ENCODE measurements at places on chromosomes 16 and 17. TPM values are rescaled to one million over a fixed set of nuclear protein-coding genes. Genes with fewer than 3 reads are reported as not detected.

The MT1G gene
- 35.8 TPM for total RNA-seq

The KIF2B gene
- total RNA-seq: not detected

GRCh38 chr16:84373907-84374489 is 5.7 kb downstream of the ATP2C2 start:
- peak; percentile 12 for DNase-seq

DNA sequence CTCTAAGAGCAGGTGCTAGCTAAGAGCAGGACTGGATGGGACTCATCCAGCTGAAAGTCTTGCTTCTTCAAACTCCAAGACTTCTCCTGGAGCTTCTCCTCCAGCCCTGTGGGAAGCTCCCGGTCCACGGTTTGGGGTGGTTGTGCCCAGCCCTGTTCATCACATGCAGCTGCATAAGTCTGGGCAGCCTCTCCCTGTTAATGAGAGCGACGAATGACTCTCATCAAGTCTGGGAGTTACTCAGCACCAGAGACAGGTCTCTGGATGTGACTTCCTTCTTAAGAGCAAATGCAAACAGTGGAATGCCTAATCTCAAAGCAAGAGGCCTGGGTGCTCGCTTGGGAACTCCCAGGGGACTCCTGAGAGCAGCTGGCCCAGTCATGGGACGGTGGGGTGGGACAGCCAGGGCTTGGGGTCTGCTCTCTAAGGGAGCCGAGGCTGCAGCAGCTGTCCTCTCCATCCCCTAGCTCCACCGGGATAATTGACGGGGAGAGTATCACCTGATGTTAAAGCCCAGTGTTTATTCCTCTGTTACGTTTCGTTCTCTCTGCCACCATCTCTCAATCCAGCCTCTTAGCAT is 35.3 kb upstream of the CRHR1 start:
- DNase-seq: no peak

The KRTAP4-1 gene
- not detected for total RNA-seq

- DNase-seq: no peak
These were observed 20.0 kb downstream of the MAP3K14 start for GRCh38 chr17:45296833-45297124.

DNA sequence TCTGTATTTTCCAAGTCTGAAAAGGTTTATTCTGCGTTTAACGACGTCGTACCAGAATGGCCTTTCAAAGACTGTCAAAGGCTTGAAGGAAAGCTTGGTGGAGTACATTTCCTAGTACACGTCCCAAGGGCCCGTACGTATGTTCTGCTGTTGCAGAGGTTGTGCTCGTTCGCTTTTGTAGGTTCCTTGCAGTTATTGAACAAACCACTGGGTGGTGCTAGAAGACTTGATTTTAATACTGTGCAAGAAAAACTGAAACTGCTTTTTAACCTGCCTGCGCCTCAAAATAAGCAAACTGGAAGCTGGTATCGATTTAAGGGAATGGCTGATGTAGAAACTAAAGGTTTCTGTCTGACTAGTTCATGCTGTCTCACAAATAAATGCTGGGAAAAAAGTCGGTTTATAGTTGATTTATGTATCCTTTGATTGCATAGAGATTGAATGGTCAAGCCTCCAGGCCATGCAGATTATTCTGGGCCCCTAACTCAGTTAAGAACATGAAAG is 54.6 kb downstream of the USP10 start:
- DNase-seq: peak; percentile 61

GRCh38 chr17:59505610-59506276 is 59.7 kb upstream of the DHX40 start:
- no peak for DNase-seq

DNA sequence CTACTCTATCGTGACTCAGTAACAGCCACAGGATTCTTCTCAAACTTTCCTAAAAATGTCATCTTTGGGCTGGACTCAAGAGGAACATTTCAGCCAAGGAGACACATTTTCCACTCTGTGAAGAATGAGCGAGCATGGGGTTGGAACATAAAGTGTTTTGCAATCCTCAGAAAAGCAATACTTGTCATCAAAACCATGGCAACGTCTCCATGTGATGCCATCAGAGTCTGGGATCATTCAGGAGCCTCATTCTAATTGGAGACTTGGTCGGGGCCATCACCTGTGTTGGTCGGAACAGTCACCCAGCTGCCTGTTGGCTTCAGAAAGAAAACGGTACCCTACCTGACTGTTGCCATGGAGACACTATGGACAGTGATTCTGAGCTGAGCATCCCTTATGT is 25.5 kb downstream of the MYOCD start:
- DNase-seq: no peak

DNA sequence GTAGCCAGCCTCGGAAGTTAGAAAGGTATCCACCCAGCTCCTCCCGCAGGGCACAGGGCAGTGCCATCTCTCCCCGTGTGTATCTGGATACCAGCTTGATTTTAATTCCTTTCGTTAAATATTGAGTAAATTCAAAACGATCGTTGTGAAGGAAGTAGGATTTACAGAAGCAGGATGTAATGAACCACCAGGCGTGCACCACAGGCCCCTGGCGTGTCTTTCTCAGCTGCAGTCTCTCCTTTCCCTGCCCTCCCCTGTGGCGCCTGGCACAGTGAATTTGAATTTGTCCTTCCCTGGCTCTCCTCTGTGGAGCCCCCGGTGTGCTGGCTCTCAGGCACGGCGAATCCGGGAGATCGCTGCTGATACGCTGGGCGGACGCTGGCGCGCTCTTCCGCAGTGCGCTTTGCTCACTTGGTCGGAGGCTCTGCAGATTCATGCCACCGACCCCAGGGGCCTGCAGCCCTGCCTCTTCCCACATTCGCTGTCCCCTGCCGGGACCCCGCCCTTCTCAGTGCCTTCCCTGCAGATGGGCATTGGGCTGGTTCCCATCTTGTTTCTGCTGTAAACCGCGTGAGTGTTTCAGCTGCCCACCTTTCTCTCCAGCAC is 164.6 kb downstream of the RPTOR start:
- no peak for DNase-seq

DNA sequence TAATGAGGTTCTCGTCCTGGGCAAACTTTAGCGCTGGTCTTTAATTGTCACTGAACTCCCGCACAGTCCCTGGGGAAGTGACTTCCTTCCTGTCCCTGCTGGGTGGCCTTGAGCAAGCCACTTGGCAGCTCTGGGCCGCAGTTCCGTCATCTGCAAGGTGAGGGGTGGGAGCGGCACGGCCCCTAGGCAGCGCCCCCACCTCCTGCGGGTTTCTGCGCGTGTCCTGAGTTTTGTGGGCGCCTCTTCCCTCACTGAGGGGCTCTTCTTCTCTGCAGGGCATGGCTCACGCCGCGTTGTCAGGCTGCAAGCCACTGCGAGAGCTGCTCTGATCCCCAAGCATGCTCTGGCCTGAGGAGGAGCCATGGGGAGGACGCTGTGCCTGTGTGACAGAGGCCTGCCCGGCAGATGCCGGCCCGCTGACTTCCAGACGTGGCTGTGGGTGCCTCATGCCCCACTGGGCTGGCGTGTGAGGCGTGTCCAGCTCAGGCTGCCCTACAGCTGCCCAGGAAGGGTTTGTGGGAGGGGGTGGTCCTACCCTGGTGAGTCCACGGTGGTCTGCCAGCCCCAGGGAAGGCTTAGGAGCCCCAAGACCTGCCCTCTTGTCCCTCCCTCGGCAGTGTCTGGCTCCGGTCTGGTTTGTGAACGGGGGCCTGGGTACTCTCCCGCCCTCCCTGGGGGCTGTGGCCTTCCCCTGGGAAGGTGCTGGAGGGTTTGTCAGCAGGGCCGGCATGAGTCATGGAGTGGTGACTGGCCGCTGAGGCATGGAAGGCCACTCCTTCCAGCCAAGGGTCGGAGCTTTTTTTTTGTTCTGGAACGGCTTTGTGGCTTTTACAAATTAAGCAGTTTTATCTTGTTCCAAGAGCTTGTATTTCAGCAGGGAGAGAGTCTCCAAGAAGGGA is 182.0 kb downstream of the SEC14L1 start:
- no peak for DNase-seq

The QPRT gene
- 5.5 TPM for total RNA-seq

DNA sequence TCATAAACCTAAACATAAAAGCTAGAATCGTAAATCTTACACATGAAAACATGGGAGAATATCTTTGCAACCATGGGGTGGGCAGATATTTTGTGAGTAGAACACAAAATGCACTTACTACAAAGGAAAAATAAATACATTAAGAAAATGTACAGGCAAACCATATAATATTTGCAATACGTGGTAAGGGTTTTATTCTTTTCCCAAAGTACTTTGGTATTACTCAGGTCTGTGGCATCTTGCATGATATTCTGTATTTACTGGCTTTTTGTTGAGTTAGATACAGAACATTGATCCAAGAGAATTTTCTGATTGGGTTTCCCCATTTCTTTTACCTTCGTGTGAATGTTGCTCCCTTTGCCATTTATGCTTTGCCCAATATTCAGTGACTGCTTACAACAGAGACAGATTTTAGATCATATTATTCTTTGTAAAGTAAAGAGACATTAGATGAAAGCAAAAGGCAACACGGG is 33.0 kb upstream of the ARHGAP17 start:
- DNase-seq: no peak

The TBC1D3G gene
- not detected for total RNA-seq

DNA sequence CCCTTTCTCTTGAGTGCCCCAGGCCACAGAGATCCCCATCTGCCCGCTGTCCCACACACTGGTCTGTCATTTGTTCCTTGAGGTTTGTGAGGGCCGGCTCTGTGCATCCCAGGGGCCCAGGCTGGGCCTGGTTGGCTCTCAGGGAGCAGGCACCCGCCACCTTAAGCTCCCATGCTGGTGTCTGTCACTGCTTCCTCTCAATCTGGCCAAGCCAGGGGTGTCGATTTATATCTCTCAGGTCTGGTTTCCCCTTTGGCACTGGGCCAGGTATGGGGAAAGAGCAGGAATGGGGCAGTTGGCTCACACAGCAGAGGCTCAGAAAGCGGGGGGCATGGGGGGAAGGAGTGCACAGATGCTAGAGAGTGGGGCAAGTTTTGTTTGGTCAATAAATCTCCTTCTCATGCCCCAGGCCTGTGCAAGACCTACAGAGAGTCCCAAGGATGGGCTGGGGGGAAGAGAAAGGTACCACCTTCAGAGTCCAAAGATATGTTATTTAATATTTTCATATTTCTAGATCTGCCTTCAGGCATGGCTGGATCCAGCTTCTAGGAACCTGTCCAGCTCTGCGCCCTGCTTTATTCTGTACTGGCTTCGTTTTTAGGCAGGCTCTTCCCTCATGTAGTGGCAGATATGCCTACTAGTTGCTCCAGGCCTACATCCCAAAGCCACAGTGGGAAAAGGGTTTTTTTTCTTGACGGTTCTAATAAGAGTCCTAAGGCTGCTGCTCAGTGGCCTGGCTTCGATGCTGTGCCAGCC is 34.3 kb downstream of the IL4R start:
- DNase-seq: no peak
